ENCODE measurements at places on chromosomes 1 and 21. TPM values are rescaled to one million over a fixed set of nuclear protein-coding genes. Genes with fewer than 3 reads are reported as not detected.

GRCh38 chr1:61053712-61054600 lies 28.4 kb upstream of the NFIA start:
- no peak for DNase-seq

DNA sequence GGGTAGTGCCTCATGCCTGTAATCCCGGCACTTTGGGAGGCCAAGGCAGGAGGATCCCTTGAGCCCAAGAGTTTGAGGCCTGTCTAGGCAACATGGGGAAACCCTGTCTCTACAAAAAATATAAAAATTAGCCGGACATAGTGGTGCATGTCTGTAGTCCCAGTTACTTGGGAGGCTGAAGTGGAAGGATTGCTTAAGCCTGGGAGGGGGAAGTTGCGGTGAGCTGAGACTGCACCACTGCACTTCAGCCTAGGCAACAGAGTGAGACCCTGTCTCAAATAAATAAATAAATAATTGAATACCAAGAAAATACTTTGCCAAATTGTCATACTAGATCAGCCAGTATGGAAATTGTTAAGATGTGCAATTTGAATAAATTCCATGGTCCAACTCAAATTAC lies 5.9 kb upstream of the RBBP5 start:
- no peak for DNase-seq

MFAP2 gene
- total RNA-seq: 55.3 TPM

GRCh38 chr1:25932321-25932720 lies 26.1 kb upstream of the STMN1 start:
- no peak for DNase-seq

SMYD2 gene
- total RNA-seq: 193 TPM

DNA sequence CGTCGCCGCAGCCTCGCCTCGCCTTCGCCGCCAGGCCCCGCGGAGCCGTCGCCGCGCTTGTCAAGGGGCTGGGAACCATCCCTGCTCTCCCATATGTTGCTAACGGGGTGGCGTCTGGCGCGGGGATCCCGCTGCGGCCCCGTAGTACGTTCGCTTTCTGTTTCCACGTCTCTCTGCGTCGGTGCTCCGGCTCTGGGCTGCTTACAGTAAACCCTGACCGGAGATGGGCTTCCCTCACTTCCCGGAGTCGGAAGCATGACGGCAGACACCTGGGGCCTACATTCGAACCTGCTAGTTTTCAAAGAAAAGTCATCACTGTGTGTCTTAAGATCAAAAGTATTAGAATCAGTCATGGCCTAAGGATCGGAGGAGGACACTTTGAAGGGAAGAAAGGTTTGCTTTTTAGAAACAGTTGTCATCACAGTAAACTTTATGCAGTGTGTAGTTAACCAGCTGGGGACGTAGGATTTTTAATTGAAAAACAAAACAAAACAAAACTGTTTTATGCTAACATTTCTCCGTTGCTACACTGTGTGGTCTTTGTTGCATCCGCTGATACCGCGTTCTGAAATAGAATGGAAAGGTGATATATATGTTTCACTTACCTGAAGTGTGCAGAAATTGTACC lies 69.0 kb downstream of the SLC35A3 start:
- DNase-seq: peak; percentile 83

OR2T35 gene
- total RNA-seq: not detected

INAVA gene
- not detected for total RNA-seq

DNA sequence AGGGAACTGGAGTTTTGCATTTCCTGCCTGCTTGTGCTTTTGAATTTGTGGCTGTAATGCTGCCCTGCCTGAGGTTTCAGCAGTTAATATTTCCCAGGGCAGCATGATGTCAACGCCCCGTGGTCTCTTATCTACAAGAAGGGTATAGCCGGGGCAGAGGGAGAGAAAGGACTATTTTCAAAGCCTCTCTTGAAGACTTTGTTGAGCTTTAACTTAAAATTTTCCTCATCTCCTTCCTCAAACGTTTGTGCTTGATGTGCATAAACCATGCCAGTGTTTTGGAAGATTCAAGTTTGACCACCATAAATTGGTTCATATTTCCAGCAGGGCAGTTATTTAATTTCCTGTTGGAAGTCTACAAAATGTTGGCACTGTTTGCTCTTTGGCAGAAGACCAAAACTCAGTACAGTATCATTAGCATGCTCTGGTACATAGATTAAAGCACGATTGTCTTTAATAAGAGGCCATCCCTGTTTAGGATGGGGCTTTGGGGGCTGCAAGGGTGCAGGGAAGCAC lies 43.4 kb downstream of the ROR1 start:
- DNase-seq: peak; percentile 58

DNA sequence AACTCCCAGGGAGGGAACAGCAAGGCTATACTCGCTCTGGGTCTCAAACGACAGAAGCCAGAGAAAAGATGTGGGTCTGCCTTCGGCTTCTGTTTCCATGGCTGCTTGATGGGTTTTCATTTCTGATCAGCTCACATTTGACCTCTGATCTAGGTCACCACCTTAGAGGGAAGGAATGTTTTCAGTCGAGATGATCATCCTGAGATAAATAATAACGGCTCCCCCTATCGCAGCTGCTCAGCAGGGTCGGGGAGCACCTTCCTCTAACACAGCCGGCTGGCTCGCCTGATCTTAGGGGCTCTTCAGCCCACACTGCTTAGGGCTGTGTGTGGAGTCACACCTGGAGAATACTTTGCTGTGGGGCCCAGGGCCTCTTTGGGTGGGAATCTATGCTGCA lies 53.1 kb upstream of the ZNF648 start:
- no peak for DNase-seq

GRCh38 chr1:233240829-233241682 lies 54.5 kb downstream of the PCNX2 start:
- DNase-seq: peak; percentile 25

JUN gene
- 43.4 TPM for total RNA-seq

FAM177B gene
- not detected for total RNA-seq

Measured in dermis microvascular lymphatic vessel endothelial cell (primary cell).